ENCODE measurements at places on chromosomes 3 and 15.

GRCh38 chr15:73426323-73426994 lies 16.5 kb upstream of the REC114 start:
- DNase-seq = no peak

DNA sequence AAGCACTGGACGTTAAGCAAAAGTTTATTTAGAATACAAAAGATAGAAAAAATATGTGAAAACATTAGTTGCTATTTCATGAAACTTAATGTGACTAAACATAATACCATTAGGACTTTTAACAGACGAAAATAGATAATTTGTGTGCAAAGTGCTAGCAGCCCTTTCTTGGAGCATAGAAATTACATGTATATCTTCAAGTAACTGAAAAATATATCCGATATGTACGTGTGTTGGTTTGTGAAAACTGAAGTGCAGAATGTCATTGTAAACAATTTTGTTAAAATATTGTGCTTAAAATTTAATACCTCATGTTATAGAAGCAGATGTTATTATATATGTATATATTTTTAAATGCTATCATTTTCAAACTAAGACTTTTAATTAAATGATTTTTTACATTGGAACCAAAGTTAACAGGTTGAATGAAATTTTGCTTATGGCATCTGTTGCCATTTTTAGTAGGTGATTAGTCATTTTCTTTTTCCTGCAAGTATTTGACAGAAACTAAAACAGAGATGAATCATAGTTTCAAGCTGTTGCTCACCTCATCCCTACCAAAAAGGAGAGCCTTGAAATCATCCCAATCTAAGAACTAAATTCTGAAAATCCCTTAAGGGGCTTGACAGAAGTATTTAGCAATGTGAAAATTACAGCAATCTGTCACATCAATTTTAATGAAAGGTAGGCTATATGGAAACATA lies 334.8 kb downstream of the NAALADL2 start:
- no peak for DNase-seq

DNA sequence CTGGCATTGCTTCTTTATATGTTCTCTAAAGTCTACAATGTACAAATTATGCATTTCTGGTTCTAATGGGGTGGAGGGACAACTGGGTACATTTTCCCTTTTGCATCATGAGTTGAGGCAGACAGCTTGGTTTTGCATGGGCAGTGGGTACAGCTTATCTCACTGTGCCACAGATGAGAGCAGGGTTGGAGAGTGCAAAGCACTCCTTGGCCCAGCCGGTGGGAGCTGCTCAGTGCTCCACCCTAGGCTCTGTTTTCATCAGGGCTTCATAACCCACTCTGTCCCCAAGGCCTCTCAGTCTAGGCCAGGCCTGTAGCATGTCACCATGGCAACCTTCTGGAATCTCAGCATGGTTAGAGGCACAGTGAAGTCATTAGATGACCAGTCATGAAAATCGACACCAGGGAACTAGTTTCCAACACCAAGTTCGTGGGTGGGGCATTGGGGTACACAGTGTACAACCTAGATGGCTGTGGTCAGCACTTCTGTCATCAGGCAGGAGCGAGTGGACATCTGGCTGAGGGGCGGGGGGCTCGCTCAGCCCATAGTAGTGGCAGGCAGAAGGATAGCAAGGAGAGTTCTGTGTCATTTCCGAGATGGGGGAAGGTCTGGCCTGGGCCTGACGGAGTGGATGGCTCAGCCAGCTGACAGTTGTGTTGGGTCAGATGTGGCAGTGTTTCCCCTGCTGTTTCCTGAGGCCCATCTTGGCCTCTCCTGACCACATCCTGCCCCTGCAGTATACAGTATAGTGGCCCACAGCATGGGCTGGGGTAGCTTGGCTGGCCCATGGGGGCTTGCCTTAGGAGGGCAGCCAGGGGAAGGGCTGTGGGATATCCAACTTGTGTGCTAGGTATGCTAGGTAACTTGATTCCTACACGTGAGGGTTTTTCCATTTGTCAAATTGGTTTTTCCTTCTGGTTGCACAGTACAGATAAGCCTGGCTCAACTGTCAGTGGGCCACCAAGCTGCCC lies 75.7 kb upstream of the PRR23C start:
- no peak for DNase-seq

DNA sequence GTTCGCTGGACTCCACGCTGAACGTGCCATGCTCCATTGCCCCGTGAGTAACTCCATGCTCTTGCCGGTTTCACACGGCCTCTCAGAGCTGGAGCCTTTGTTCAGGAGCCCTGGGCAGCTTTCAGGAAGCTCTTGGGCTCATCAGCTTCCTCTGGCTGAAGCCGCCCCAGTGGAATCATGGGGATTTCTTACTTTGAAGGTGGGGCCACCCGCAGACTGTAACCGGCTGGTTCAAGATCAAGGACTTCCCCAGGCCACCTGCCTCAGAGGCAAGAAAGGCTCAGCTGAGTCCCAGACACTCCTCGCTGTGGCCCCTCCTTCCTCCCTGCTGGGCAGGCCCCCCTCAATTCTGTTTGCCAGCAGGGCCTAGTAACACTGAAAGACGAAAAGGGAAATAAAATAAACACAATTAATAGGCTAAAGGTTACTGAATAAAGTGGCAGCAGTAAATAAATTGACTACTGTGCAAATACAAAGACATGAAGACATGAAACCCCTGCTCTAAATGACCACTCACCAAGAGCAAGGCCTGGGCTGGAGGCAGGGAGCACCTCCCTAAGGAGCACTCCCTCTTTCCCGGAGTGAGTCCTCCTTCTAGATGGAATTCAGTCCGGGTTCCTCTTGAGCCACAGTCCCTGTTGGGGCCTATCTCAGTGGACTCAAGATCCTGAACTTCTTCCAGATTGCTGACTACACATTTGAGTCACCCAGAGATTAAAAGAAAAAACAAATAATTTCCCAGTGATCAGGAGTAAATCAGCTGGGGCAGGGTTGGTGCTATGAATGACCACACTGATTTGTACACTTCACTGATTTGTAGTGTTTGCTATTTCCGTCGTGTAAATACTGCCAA lies 51.0 kb downstream of the ZDHHC19 start:
- no peak for DNase-seq

DNA sequence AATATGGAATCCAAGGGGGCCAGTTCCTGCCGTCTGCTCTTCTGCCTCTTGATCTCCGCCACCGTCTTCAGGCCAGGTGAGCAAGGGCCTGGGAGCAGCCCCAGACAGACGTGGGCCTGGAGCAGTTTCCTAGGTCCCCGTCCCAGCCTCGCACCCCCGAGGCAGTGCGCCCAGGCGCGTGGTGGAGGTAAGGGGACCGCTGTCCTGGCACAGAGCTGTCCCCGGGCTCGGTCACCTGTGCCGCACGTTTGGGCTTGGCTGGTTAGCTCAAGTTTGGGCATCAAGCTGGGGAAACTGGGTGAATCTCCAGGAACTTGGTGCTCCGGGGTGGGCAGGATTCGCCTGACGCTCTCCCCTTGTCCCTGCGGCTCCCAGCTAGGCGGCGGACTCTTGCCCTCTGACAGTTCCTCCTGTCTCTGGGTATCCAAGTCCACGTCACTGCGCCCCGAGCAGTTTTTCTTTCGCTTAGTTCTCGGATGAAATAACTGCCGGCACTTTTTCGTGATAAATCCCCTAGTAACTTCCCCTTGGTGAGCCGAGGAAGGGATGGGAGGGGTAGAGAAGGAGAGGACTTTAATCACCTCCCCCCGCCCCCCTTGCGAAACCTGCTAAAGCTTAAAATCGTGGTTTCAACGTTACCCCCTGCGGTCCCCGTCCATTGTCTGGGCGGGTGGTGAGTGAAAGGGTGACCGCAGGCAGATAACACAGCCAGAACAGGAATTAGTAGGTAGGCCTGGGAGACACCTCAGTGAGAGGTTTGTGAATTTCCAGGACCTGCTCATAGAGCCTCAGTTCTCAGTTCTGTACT lies 901 bp downstream of the ALCAM start:
- peak; percentile 55 for DNase-seq

DNA sequence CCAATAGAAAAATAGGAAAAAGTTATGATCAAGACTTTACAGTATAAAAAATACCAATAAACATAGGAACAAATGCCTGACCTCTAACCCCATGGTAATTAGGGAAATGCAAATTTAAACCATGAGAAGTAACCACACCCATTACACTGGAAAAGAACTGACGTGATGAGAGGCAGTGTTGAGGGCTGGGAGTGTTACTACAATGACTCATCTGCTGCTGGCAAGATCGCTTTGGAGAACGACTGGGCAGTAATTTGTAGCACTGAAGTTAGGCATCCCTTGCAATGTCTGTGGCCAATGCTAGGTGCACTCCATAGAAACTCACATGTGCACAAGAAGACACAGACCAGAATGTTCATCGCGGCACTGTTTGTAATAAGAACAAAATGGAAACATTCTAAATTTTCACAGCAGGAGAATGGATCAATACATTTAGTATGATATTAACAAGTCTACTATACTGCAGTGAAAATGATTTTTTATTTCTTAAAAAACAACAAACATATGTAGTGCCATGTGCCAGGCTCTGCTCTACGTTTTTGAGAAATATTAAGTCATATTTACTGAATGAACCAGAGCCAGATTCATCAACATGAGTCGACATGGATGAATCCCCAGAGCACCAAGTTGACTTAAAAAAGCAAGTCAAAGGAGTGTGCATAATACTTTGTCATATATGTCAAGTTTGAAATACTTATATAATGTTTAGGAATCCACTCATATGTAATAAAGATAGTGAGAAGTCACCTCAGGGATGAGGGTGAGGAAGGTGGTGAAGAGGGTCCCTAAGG lies 37.6 kb upstream of the EPHB3 start:
- no peak for DNase-seq

DNA sequence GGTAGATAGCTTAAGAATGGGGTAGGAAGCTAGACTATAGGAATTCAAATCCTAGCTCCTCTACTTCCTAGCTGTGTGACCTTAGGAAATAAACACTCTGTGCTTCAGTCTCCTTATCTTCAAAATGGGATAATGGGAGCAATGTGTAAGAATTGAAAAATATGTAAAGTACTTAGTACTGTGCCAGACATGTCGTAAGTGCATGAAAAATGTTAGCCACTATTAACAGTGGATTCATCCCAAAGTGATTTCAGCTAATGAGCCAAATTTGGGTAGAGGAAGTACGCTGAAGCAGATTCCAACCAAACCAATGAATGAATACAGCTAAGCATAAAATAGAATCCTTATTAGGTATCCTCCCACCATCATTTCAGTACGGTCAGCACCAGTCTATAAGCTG lies 192.1 kb downstream of the RORA start:
- DNase-seq = no peak

- DNase-seq = no peak
Measured at GRCh38 chr15:75785771-75786574, 57.3 kb upstream of the UBE2Q2 start.

DNA sequence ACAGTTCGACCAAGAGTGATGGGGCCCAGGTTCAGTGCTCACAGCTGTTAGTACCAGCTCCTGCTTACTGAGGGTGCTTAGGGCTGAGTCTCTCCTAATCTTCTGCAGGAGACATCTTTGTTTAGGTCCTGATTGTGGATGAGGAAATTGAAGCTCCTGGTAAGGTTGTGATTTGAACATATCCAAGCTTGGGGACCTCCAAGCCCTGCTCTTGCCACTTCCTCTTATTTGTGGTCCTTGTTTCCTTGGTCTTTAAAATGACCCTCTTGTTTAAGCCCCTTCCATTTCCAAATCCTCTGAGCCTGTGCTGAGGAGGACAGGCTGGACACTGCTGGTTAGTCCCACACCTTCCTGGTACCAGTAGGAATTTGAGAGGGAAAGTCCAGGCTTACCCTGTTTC lies 87.0 kb downstream of the EEFSEC start:
- DNase-seq = no peak

Measured in effector memory CD8-positive, alpha-beta T cell (primary cell).